WTC11 (cell line): ENCODE measurements at places on chromosomes 1 and 21. TPM values are rescaled to one million over a fixed set of nuclear protein-coding genes. Genes with fewer than 3 reads are reported as not detected.
A peak's percentile ranks its signal among the peaks of the same experiment; 100 is the strongest.

DNA sequence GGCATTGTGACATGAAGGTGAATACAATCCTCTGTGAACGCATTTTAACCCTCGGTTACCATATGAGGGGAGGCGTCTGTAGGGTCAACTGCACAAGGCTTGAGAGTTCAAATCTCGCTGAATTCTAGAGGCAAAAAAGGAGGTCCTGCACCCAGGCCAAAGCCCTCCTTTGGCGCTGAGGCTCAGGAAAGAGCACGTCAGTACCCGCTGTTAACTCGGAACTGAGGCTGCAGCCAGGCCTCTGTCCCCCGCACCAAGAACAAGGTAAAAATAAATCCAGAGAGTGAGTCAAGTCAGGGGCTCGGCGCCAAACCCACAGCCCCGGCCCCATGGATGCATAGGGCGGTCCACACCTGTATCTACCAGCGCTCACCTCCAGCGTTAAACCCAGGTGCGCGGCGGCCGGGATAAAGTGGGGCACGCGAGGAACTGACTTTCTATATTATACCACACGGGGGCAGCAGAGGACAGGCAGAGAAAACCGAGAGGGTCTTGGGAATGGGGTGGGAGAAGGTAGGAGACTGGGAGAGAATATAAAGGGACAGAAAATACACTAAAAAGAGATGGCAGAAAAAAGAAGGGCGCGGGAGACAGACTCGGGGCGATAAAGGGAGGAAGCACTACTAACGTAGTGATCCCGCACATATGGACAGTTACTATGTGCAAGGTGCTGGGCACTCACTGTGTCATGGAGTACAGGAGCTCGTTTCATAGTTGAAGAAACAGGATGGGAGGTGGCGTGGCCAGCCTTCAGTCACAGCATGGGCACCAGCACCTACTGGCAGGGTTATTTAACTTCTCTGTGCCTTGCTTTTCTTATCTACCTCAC lies 54.9 kb downstream of the DMRTA2 start:
- peak overlapping the region; percentile 42 for H3K4me3 ChIP-seq
- no peak overlapping the region for H3K27ac ChIP-seq
- DNase-seq = peak; percentile 79
- H3K4me1 ChIP-seq = 0 out of 2 replicates have a peak, but pooled peaks cover under 1% of the 10 kb centered on the region

GRCh38 chr1:6040861-6041415 lies 4.8 kb upstream of the KCNAB2 start:
- H3K4me3 ChIP-seq = no peak overlapping the region
- no peaks in the 10 kb centered on the region for H3K27me3 ChIP-seq
- H3K4me1 ChIP-seq = peaks cover 7% of the 10 kb centered on the region
- DNase-seq = no peak
- no peaks in the 10 kb centered on the region for H3K36me3 ChIP-seq
- no peak overlapping the region for H3K27ac ChIP-seq

DNA sequence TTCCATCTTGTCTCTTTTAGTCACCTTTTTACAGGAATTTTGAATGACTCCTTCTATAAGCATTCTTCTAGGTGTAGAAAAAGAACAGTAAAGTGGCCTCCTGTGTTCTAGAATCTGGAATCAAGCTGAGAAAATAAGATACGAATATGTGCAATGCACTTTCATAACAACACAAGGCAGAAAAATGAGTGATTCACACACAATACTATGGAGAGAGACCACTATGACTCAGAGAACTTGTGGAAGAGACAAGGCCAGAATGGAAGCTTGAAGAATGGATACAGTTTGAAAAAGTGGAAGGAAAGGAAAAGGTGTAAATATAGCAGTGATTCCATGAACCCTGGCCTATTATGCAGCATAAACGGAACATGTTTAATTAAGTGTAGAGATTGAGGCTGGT lies 57.1 kb upstream of the SAMSN1 start:
- peaks cover 29% of the 10 kb centered on the region for H3K36me3 ChIP-seq
- H3K4me3 ChIP-seq = no peak overlapping the region
- peaks cover 31% of the 10 kb centered on the region for H3K4me1 ChIP-seq
- peak overlapping the region; percentile 0; the same call in 1 of the 2 replicates for H3K27ac ChIP-seq
- no peaks in the 10 kb centered on the region for H3K27me3 ChIP-seq

DNA sequence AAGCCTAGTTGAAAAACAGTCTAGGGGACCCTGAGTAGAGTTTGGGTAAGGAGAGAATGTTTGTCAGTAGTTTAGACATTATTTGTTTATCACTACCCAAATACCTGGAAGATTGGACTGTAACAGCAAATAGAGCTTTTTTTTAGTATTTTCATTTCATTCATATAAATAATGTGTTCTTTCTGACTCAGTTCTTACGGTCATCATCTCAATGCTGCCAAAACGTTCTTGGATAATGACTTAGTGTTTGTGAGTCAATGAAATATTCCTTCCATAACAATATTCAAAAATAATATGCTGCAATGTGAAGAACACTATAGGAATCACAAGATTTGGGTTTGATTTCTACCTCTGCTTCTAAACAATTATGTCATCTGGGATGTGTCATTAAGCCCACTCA lies 400.0 kb upstream of the PKN2 start:
- H3K36me3 ChIP-seq = peaks cover 5% of the 10 kb centered on the region
- H3K4me3 ChIP-seq = no peak overlapping the region
- no peaks in the 10 kb centered on the region; the same call in 1 of the 2 replicates for H3K27me3 ChIP-seq

- no peaks in the 10 kb centered on the region for H3K36me3 ChIP-seq
- no peaks in the 10 kb centered on the region for H3K27me3 ChIP-seq
- no peak overlapping the region for H3K27ac ChIP-seq
- no peak for DNase-seq
- no peak overlapping the region for H3K4me3 ChIP-seq
Observed at GRCh38 chr21:36813052-36813451, 114.1 kb downstream of the SIM2 start.

- H3K27ac ChIP-seq = no peak overlapping the region
- no peak for DNase-seq
- H3K36me3 ChIP-seq = no peaks in the 10 kb centered on the region
- no peak overlapping the region for H3K4me3 ChIP-seq
Observed at GRCh38 chr1:118563981-118564951, 379.2 kb upstream of the SPAG17 start.

- no peak for DNase-seq
- H3K27me3 ChIP-seq = no peaks in the 10 kb centered on the region; the same call in 1 of the 2 replicates
- H3K36me3 ChIP-seq = peaks cover 20% of the 10 kb centered on the region
- H3K4me1 ChIP-seq = peaks cover 31% of the 10 kb centered on the region
Observed at GRCh38 chr1:224185208-224185607, 2.2 kb downstream of the DEGS1 start.

- H3K4me3 ChIP-seq = no peak overlapping the region
- H3K4me1 ChIP-seq = peaks cover 12% of the 10 kb centered on the region
- no peak overlapping the region for H3K27ac ChIP-seq
- no peaks in the 10 kb centered on the region; the same call in 1 of the 2 replicates for H3K27me3 ChIP-seq
- peaks cover 14% of the 10 kb centered on the region for H3K36me3 ChIP-seq
Observed at GRCh38 chr1:239260842-239261241, 125.5 kb upstream of the CHRM3 start.

- no peaks in the 10 kb centered on the region for H3K4me1 ChIP-seq
- H3K27me3 ChIP-seq = no peaks in the 10 kb centered on the region
- H3K36me3 ChIP-seq = peaks cover 16% of the 10 kb centered on the region
Observed at GRCh38 chr1:186420923-186421322, 40.0 kb downstream of the PDC start.

GRCh38 chr1:25645637-25646400 lies 29.2 kb downstream of the MAN1C1 start:
- peaks cover 8% of the 10 kb centered on the region for H3K4me1 ChIP-seq
- no peak overlapping the region for H3K27ac ChIP-seq
- H3K36me3 ChIP-seq = no peaks in the 10 kb centered on the region
- H3K4me3 ChIP-seq = no peak overlapping the region
- H3K27me3 ChIP-seq = no peaks in the 10 kb centered on the region

DNA sequence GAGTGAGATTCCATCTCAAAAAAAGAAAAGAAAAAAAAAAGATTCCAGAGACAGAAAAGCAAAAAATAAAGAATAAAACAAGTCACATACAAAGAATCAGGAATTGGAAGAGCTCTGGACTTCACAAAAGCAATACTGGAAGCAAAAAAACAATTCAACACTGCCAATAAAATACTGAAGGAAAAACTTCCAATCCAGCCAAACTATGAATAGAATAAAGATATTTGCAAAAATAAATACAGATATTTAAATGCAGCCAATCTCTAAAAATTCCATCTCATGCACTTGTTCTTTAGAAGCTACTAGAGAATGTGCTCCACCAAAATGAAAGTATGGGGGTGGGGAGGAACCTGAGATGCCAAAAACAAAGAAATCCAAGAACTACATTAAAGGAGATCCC lies 29.4 kb upstream of the RBM34 start:
- H3K4me1 ChIP-seq = no peaks in the 10 kb centered on the region
- no peak overlapping the region for H3K4me3 ChIP-seq
- no peak for DNase-seq
- H3K27ac ChIP-seq = no peak overlapping the region
- no peaks in the 10 kb centered on the region for H3K27me3 ChIP-seq

GRCh38 chr1:16048573-16049189 lies 5.1 kb downstream of the CLCNKB start:
- H3K4me1 ChIP-seq = peaks cover 13% of the 10 kb centered on the region
- H3K4me3 ChIP-seq = peak overlapping the region; percentile 69
- H3K27me3 ChIP-seq = peaks cover 8% of the 10 kb centered on the region
- no peaks in the 10 kb centered on the region for H3K36me3 ChIP-seq
- no peak overlapping the region for H3K27ac ChIP-seq

DNA sequence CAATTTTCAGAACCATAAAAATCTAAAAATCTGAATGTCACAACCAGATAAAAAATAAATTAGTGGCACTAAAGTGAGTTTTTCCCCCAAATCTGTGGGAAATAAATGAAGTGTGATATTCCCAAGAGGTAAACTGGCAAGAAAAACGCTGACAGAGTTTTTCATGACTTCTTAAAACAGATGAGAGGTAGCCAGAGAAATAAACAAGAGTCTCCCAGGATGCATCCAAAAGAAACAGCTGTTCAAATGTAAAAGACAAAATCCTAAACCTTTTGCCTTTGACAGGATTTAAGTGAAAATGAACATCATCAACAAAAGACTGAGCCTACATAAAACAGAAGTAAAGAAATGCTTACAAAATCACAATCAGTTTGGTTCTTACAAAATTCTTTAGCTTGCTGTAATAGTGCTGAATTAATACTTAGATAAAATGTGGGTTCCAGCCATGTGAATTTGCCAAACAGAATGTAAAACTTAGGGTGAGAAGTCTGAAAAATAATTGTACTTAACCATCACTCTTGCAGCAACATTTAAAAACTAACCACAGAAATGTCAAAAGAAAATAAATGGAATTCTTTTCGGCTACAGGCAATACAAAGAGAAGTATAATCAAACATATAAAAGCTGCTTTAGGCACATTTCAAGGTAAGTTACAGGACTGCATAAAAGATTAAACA lies 133.6 kb downstream of the EIF4G3 start:
- H3K4me3 ChIP-seq = no peak overlapping the region
- DNase-seq = no peak
- no peaks in the 10 kb centered on the region for H3K36me3 ChIP-seq
- H3K27me3 ChIP-seq = no peaks in the 10 kb centered on the region
- 0 out of 2 replicates have a peak overlapping the region, but pooled peaks have one; percentile 54 for H3K27ac ChIP-seq

GRCh38 chr1:83964153-83964552 lies 34.8 kb downstream of the TTLL7 start:
- DNase-seq = no peak
- no peaks in the 10 kb centered on the region for H3K27me3 ChIP-seq
- H3K4me1 ChIP-seq = no peaks in the 10 kb centered on the region
- no peaks in the 10 kb centered on the region for H3K36me3 ChIP-seq
- H3K4me3 ChIP-seq = no peak overlapping the region
- no peak overlapping the region for H3K27ac ChIP-seq

DNA sequence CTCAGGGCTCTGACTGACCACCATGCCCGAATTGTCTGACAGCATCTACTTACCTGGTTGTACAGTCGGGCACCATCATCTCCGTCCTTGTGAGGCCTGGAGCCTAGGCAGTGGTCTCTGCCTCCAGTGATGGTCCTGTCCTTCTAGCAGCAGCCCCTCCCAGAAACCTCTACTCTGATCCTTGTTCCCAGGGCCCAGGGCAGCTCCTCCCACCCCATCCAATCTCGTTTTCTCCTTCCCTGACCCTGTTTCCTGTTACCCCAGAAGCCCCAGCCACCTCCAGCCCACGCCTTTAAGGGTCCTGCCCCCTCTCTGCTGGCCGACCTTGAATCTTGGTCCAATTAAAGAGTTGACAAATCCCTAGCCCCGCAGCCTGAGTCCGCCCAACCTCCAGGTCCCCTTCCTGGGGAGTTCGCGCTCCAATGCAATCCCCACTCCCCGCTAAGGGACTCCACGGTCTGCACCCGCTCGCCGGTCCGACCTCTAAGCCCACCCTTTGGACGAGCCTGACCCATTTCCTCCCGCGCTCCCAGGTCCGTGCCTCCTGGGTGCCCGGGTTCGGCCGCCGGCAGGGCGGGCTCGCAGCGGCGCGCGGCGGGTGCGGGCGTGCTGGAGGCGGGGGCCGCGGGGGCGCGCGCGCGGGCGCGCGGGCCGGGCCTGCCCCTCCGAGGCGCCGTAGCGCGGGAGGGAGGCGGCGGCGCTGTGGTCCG lies at the start of gene B4GALT2:
Gene B4GALT2, plus strand, starts transcription at position 660 of the 710 bp plus-strand sequence. CDS start 1,951 bp downstream, outside the sequence.
- peaks cover 36% of the 10 kb centered on the region for H3K4me1 ChIP-seq
- H3K27me3 ChIP-seq = no peaks in the 10 kb centered on the region; the same call in 1 of the 2 replicates
- H3K4me3 ChIP-seq = peak within 1 kb of the TSS; percentile 89
- peaks cover 25% of the 10 kb centered on the region for H3K36me3 ChIP-seq

GRCh38 chr1:68291688-68292384 lies 59.5 kb upstream of the WLS start:
- H3K27ac ChIP-seq = no peak overlapping the region; the same call in 1 of the 2 replicates
- DNase-seq = no peak
- no peaks in the 10 kb centered on the region for H3K36me3 ChIP-seq
- H3K27me3 ChIP-seq = peaks cover 70% of the 10 kb centered on the region

GRCh38 chr1:197680311-197680710 lies 95.0 kb downstream of the DENND1B start:
- H3K4me1 ChIP-seq = peaks cover 16% of the 10 kb centered on the region
- no peak overlapping the region for H3K4me3 ChIP-seq
- no peak for DNase-seq

DNA sequence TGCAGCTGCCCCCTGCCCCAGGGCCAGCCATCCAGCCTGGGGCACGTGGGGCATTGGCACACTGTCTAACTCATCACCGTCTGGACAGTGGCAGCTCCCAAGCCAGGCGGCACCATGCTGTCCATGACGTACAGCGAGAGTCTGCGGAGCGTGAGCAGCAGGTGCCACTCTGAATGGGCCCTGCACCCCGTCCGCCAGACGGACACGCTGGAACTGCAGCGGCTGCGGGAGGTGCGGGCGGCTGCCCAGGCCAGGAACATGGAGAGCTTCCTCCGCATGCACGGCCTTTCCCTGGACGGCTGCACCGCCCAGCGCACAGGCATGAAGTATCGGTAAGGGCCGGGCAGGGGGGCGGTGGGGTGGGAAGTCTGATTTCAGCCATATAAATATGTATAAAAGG lies 5.7 kb downstream of the KCNAB2 start:
- H3K27me3 ChIP-seq = no peaks in the 10 kb centered on the region
- DNase-seq = no peak
- peaks cover 11% of the 10 kb centered on the region for H3K4me1 ChIP-seq
- no peak overlapping the region for H3K4me3 ChIP-seq

- H3K4me3 ChIP-seq = no peak overlapping the region
- H3K27ac ChIP-seq = no peak overlapping the region
- peaks cover 12% of the 10 kb centered on the region for H3K4me1 ChIP-seq
- H3K27me3 ChIP-seq = peaks cover 1% of the 10 kb centered on the region
Observed at GRCh38 chr1:17874231-17874630, 119.1 kb downstream of the ACTL8 start.

GRCh38 chr1:186057086-186057485 lies 318.0 kb downstream of the TPR start:
- no peaks in the 10 kb centered on the region for H3K36me3 ChIP-seq
- H3K4me3 ChIP-seq = no peak overlapping the region
- no peak overlapping the region for H3K27ac ChIP-seq
- H3K27me3 ChIP-seq = no peaks in the 10 kb centered on the region
- no peak for DNase-seq

OR2T35 gene
- not detected in 3 replicates for total RNA-seq

PPIH gene
- 68.5 to 73.1 TPM (median 69.3 TPM) in 3 replicates for total RNA-seq

DIO1 gene
- 0.23 TPM in 1 of 3 replicates, not detected in the others for total RNA-seq

DDAH1 gene
- total RNA-seq = 22.8 to 27.8 TPM (median 27.5 TPM) in 3 replicates

PLCH2 gene
- total RNA-seq = 0.05 to 0.18 TPM (median 0.17 TPM) in 3 replicates

RIMKLA gene
- total RNA-seq = 8.3 to 17.3 TPM (median 15.9 TPM) in 3 replicates
